HT1080 (cell line): ENCODE measurements at places on chromosomes 4 and X. TPM values are rescaled to one million over a fixed set of nuclear protein-coding genes. Genes with fewer than 3 reads are reported as not detected.

GAGE2A gene
- 5.9 and 15.7 TPM in 2 replicates for total RNA-seq

- DNase-seq, result no peak
Measured at GRCh38 chrX:111262086-111262485, 8.2 kb downstream of the CAPN6 start.

DNA sequence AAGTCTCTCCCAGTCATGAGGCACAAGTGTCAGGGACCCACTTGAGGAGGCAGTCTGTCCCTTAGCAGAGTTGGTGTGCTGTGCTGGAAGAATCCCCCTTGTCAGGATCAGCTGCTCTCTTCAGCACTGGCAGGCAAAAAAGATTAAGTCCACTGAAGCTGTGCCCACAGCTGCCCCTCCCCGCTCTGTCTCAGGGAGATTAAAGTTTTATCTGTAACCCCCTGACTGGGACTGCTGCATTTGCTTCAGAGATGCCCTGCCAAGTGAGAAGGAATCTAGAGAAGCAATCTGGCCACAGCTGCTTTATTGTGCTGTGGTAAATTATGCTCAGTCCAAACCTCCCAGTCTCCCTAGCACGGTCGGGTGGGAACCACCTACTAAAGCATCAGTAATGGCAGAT lies 37.4 kb upstream of the HEPH start:
- no peak for DNase-seq

H2AZ1 gene
- total RNA-seq, result 1,059 and 1,227 TPM in 2 replicates

- DNase-seq, result no peak
Measured at GRCh38 chr4:80195441-80196140, 1.7 kb upstream of the PRDM8 start.

DNA sequence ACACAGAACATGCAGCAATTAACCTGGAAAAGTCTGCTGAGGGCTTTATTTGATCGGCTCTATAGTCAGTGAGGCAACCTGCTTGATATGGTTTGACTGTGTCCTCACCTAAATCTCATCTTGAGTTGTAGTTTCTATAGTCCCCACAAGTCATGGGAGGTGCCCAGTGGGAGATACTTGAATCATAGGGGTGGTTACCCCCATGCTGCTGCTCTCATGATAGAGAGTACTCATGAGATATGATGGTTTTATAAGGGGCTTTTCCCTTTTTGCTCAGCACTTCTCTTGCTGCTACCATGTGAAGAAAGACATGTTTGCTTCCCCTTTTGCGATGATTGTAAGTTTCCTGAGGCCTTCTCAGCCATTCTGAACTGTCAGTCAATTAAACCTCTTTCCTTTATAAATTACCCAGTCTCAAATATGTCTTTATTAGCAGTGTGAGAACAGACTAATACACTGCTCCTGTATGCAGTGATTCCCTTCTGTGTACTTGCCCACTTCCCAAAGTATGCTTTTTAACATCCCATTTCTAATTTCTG lies 78.2 kb downstream of the NPFFR2 start:
- no peak for DNase-seq

- no peak for DNase-seq
Measured at GRCh38 chr4:149785696-149786431, 29.8 kb downstream of the IQCM start.

KIF4A gene
- 29.8 and 30.6 TPM in 2 replicates for total RNA-seq

- DNase-seq, result peak; percentile 13
Measured at GRCh38 chrX:148958901-148959300, 458.5 kb downstream of the AFF2 start.

GRCh38 chr4:13087041-13087440 lies 397.1 kb downstream of the RAB28 start:
- no peak for DNase-seq

- DNase-seq, result no peak
Measured at GRCh38 chrX:15194146-15194545, 75.7 kb downstream of the ASB9 start.
